ENCODE measurements at places on chromosomes 2 and 18.

DNA sequence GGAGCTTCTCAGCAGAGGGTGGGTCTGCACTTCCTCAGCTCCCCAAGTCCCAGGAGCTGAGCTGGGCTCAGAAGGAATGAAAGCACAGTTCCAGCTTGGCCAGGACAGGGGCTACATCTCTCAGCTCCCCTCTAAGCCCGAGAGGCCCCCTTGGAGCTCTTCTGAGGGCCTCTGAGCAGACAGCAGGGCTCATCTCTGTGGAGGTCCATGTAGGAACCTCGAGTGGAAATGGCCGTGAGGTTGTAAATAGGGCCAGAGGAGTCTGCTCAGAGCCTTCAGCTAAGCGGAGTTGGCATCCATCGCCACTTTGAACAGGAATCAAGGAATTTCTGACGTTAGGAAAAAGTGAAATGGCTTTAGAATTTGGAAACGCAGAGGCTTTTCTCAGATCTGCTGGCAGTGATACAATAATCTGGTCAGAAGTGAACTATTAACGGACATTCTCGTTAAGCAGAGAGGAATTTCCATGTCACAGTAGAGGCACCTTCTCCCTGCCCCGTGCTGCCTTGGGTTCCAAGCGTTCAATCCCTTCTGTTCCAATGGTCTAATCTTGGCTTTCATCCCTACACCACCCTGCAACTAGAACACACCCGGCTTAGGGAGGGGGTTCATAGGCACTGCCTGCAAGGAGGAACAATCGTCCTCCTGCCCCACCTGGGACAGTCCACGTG, 213.9 kb downstream of the NDUFA10 start:
- DNase-seq: no peak

DNA sequence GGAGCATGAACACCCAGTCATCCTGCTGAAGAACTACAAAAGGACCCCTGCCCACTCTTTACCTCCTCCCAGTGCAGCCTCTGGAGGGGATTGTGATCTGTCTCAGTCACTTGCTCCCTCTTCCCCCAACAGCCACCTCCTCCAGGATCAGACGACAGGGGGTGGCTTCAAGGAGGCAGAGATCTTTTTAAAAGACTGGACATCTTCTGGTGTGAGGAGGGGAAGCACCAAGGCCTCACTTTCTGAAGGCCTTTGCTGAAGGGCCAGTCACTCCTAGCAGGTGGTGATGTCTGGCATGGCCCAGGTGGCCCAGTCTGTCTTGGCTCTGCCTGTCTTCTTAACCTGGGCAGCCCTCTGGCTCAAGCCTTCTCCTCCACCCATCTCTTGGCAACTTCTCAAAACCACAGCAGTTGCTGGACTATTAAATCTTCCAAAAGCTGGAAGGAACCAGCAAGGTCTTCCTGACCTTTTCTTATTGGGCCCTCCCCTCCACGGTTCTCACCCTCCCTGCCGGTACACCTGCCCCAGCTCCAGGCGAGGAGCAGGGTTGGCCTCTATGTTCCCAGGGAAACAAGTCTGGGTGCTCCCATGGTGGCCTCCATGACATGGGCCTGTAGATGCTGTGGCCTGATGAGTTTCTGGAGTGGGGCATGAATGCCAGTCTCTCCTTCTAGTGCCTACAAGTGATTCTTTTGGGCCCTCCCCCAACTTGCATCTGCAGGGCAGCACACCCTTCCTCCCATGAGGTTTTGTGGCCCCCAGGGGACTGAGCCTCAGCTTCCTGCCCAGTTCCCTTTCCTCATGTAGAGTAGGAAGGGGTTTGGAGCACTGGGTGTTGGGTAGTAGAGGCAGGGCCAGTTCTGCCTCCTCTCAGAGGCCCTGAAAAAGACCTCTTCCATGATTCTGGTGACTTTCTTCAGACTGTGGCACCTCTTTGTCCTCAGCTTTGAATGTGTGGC, 5.0 kb upstream of the ATP6V1B1 start:
- no peak for DNase-seq

GRCh38 chr2:63849381-63850203, 7.9 kb downstream of the UGP2 start:
- no peak for DNase-seq

- DNase-seq: no peak
Measured at GRCh38 chr2:167438206-167438605, 549.9 kb downstream of the XIRP2 start.
